ENCODE measurements at places on chromosomes 2 and 18.

- no peak for DNase-seq
Measured at GRCh38 chr2:136248242-136248641, 130.3 kb upstream of the CXCR4 start.

DNA sequence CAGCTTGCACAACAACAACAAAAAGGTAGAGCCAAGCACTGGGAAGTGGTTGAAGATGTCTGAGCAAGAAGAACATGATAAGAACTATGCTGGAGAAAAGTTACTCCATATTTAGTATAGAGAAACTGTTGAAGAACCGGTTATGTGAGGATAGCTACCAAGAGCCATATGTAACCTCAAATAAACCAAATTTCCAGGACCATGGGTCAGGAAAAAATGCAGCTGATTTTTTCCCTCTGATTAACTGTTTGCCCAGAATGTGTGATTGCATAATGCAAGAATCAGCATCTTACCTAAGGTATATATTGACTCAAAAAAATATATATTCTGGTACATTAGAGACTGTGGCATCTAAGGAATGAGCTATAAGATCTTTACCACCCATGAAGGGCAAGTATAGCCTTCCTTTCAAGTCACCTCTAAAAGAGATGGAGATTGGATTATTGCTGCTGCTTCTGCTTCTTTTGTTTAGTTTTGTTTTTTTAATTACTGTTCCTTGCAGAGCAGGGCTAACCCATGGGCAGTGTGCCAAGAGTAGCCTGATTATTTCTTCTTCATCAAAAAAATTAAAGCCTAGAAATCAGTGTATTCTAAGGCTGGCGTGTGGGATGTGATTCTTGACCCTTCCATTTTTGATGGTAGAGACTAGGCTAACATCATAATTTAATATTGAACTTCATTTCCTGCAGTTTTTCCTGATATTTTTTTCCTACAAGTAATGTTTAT, 76.9 kb upstream of the MAP3K20 start:
- DNase-seq: no peak

- no peak for DNase-seq
Measured at GRCh38 chr2:44535376-44535775, 173.6 kb downstream of the CAMKMT start.

- DNase-seq: no peak
Measured at GRCh38 chr2:238415893-238416292, 10.8 kb upstream of the ASB1 start.

DNA sequence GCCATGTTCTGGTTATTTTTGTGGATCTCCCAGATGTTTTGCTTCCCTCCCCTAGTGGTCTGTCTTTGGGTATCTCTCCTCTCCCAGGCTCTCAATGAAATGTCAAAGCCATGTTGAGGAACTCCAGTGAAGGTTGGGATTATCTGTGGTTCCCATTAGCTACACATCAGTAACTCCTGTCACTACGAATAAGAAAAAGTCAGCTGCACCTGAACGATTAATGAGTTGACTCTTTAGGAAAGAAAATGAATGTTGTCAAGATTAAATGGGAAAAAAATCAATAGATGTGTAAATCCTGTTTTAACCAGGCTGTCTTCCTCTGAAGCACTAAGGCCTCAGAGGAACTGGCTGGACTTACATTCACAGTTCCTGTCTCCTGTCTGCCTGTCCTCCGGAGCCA, 94.0 kb upstream of the DAPL1 start:
- DNase-seq: no peak

GRCh38 chr2:50613161-50613560, 418.8 kb downstream of the NRXN1 start:
- peak; percentile 39 for DNase-seq

- DNase-seq: no peak
Measured at GRCh38 chr2:31138037-31138962, at the start of gene GALNT14. TSS of gene GALNT14 (minus strand) at chr2:31138440. CDS start at chr2:31138086, 354 bp downstream.

DNA sequence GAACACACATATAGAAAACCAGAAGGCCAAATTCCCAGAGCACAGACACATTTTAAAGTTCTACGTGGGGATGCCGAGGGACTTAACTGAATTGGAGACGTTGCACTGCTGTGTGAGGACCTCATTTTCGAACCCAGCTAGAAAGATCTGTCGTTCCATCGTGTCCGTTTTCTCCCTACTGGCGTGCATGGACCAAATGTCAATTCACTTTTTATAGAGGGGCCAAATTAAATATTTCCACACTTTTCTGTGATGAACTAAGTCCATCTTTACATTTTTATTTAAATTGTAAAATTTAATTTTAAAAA, 692 bp upstream of the TSHZ1 start:
- DNase-seq: no peak

DNA sequence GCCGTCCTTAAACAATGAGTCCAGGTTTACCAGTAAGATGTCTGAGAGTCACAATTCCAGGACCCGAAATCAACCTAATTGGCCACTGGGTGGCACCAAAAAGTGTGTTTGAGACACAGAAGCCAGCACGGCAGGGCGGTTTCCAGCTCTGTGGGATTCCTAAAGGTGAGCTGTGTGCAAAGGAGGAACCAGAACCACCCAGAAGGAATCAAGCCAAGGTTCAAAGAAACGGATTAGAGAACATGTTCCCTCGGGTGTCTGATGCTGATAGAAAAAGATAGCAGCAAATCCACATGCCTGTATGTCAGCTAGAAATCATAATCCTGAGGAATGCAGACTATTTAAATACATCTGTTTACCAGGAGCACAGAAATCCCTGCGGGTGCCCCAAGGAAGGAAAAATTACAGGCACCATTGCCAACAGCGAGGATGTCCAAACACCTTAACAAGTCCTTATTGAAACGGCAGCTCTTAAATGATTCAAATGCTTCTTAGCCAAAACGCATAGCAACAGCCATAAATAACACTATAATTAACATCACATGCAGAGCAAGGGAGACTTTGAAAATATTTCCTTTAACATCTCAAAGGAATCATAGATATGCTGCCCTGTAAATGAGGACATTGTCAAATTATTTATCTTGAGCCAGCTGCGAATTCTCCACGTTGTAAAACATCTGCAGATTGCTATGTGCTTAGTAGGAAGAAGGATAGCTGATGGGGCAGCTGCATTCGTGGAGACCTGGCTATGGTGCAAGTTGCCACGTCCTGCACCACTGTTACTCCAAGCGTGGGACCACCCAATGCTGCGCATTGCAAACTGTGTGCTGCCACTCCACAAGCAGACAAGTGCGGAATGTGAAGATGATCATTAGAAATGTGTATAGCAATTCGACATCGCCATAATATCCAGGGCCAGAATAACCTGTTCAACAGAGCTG, 318.7 kb upstream of the NCKAP5 start:
- peak; percentile 77 for DNase-seq

- DNase-seq: no peak
Measured at GRCh38 chr2:57908736-57909161, 137.9 kb upstream of the VRK2 start.

DNA sequence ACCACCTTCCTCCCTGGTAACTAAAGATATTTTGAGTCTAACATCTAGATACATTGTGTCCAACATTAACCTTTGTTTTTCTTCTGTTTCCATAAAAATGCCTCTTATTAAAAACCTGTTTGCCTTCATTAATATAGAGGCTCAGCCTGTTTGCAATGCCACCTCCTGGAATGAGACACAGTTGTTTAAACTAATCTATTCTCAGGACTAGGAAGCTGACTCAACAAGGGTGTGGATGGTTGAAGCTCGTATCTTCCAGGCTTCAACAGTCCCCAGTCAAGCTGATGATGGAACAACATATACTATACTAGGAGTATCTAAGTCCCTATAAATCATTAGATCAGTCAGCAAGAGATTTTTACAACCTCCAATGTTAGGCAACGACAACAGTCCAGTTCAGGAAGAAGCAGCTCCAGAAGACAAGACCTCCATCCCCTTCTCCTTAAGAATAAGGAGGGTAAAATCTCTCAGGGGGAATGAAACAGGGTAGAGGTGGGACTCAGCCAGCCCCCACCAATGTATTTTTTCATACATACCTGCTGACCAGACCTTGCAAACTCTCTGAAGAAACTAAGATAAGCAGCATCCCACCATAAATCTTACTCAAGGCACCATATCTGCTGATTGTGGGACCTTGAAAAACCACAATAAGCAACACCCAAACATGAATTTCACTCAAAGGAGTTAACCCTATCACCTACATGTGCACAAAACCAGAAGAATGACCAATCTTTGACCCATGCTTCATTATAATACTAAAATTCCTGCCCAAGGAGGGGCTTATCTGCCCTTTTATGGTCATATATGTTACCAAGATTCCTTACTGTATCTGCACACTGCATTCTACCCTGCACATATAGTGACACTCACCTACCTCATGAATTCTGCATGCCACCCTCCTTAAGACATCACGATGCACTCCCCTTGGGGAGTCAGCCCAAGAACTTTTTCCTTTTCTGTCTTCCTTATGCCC, 21.4 kb downstream of the ZNF24 start:
- DNase-seq: no peak

GRCh38 chr18:11134940-11135339, 14.4 kb downstream of the PIEZO2 start:
- DNase-seq: no peak

DNA sequence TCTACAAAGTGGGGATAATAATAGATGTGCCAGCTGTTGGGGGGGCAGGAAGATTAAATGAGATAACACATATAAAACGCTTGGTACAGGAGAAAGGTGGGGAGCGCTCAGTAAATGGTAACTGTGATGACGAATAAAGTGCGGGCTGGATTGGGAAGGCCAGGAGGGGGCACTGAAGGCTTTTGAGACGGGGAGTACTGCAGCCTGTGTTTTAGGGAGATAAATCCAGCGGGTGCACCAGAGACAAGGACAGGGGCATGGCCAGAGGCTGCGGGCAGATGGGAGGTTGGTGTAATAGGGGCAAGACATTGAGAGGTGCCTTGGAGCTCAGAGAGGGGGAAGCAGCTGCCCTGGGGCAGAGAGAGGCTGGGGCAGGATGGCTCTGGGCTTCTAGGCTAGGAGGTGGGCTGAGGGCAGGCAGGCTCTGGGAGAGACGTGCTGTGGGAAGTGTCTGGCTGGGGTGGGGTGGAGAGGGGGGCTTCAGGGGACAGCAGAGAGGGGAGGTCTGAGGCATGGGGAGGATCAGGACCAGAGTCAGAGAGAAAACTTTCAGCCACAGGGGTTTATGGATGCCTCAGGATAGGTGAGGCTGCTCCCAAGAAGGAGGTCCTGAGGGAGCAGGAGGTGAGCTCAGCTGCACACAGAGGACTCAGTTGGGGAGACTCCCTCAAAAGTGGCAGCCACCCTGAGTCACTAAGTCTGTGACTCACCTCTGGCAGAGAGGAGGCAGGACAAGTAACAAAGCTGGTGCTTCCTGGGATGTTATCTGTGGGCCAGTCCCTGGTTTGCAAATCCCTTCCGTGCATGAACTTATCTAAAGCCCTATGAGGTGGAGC, 18.8 kb downstream of the TEX44 start:
- no peak for DNase-seq

DNA sequence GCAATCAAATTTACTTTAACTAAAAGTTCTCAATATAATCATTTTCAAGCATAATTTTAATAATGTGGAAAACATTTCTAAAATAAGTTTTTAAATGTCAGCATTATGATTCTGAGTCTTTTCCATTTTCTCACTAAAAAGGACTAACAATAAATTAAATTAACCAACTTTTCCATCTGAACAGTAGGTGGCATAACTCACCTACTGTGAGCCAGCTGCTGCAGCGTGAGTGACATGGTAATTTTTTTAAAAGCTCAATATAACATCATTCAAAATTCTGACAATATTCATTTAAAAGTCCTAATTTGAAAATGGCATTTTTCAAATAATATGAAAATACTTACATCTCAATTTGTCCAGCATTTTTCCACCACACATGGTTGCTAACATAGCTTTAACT, 66.5 kb downstream of the DTNB start:
- DNase-seq: no peak

DNA sequence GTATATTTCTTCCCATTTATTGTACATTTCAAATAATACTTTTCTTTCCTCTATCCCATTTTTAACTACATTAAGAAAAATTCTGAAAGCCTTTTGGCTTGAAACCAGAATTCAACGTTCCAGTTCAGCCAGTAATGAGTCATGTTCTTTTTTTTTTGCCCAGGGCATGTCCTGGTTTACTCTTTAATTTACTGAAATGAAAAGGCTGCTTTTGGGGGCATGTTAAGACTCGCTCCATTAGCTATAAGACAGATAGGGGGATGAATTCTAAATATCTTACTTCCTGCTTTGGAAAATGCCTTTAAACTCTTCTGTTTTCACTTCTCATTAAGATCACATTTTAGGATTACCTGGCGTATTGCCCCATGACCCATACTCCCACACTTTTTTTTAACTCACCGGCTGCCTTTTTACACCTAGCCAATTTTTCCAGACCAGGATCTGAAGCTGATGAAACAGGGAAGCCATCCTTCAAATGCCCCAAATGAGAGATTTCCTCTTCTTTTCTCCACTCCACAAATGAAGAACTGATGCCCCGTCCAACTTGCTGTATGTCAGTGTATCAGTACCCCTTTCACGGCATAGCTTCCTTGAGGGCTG, 585 bp downstream of the ABCA12 start:
- DNase-seq: no peak

- no peak for DNase-seq
Measured at GRCh38 chr2:62743506-62743905, 38.0 kb downstream of the EHBP1 start.
